ENCODE measurements at places on chromosomes 1 and 21.

DNA sequence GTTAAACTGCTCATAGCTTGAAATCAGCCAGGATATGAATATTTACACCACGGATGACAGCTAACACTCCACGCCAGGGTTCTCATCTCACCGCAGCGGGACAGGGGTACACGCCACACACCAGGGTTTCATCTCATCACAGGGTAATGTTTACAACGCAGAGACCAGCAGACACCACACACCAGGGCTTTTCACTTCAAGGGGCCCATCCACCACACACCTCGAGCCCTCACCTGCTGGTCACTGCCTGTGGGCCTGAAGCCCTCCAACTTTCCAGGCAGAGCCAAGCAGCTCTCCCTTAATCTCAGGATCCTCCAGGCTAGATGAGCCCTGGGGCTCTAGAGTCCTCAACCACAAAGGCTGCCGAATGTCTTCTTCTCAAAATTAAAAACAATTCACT lies 1.3 kb upstream of the KRTAP10-12 start:
- no peak for DNase-seq

- no peak for DNase-seq
These were observed 120.4 kb upstream of the FGGY start for GRCh38 chr1:59176471-59176870.

DNA sequence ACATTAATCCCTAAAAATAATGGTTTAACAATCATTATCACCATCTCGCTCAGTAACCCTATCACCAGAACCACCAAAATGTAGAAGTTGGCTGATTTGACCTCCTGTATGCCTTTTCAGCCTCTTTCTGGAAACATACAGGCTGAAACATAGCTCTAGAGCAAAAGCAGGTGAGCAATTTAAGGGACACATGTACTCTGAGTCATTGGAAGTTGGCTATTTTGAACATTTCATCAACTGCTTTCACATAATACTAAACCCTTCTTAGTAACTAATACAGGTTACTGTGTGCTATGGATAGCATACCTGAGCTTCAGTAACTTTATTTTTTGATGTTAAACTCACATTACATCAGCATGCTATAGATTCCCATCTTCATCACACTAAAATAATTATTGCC lies 19.8 kb upstream of the DDAH1 start:
- no peak for DNase-seq

DNA sequence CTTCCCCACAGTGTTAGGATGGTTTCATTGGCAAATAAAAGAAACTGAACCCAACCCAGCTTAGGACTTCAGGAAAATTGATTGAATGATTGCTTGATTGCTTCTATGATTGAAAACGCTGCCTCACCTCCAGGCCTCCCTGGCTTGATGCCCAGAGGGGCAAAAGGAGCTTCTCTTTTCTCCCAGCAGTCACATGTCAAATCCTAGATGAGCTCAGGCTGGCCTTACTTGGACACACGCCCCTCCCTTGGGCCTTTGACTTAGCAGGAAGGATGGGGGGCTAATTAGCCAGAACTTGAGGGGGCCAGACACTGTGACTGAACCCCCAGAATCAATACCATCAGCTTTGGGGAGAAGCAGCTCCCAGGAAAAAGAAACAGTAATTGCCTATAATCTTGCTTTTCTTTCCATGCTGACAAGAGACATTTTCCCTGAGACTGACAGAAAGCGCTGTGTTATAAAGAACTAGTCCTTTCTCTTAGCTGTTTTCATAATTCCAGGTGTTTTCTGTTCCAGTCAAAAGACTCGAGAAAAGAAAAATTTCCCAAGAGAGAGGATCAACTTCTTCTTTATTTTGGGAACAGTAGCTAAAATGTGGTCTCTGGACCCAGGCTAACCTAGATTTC lies 50.8 kb upstream of the ATP5PO start:
- no peak for DNase-seq

GRCh38 chr21:44601596-44602462 lies 1.4 kb downstream of the KRTAP10-7 start:
- no peak for DNase-seq

Measured in activated T-cell treated with anti-CD3 and anti-CD28 coated beads, Interleukin-2, amount 50 U/mL, for 48 hours (primary cell).